ENCODE measurements at places on chromosomes 12 and 14.

GRCh38 chr12:70876952-70877351 lies 43.6 kb downstream of the PTPRR start:
- no peak for DNase-seq

DNA sequence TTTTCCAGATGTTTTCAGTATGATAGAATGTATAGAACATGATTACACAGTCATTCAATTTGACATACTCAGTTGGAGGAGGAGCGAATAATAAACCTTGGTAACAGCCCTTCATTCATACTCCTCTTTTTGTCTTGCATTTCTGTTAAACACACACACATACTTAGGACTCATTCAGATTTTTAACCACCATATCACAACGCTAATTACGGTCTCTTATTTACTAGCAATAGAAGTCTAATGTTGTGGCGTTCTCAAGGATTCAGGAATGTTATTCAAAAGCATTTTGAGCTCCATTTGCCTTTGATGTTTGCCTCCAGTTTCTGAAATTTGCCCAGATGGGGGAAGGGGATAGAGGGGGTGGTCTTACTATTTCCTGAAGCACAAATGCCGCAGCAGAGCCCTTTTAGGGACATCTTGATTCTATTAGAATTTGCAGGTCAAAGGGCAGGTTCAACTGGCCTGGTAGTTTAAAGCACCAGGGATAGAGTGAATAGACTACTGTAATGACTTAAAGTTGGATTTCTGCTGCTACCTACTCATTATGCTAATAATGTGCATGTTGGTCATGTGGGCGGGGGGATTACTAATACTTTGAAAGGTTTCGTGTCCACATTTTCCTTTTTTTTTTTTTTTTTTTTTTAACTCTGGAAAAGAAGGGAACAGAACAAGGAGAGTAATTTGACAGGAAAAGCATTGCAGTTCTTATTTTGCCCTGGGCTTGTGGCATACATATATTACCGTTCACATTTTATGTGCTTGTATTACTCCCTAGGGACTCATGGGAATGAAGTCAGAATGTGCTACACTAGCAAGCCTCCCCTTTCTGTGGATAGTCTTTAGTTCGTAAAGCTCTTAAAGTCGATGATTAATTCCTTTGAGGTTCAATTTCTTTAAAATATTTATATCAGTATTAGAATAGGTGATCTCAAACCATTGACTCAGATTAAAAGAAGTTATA lies 226.8 kb downstream of the FBXL14 start:
- no peak for DNase-seq

DNA sequence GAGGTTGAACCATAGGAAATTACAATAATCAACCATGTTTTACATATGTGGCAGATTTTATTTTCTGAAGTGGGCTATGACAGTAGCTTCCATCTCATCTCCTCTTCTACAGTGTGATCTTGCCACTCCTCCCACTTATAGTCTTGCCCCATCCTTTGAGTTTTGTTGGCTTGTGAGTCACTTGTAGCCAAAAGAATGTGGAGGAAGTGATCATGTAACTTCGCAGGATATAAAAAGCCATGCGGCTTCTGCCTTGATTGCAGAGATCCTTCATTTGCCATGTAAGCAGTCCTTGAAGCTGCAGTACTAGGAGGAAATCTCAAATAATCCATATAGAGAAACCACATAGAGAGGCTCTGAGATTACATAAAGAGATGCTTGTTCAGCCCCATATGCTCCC lies 13.7 kb upstream of the ZNF84 start:
- no peak for DNase-seq

DNA sequence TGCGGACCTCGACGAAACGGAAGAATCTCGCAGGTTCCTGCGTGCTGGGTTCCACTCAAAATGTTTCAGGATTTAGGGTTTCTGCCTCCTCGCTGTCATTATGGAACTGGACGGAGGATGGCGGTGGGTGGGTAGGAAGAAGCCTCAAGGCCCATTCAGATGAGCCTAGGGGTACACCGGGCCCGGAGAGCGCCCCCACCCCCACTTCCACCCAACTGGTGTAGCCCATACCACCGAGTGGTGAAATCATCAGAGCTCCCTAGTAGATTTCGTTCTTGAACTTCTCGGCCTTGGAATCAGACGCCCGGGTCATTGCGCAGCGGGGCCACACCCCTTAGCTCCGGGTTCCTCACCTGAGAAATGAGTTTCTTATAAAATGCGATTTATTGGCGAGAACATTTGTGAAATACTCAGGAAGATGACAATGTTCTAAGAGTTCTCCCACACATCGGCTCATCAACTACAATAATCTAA lies 13.3 kb upstream of the TBX3 start:
- DNase-seq = no peak

Data from activated gamma-delta T cell treated with Interleukin-2 at 50 U/mL for 16 hours (primary cell).